ENCODE measurements at places on chromosomes 4 and X.

- DNase-seq = no peak
These were observed 7.6 kb upstream of the SLC2A9 start for GRCh38 chr4:10028910-10029309.

DNA sequence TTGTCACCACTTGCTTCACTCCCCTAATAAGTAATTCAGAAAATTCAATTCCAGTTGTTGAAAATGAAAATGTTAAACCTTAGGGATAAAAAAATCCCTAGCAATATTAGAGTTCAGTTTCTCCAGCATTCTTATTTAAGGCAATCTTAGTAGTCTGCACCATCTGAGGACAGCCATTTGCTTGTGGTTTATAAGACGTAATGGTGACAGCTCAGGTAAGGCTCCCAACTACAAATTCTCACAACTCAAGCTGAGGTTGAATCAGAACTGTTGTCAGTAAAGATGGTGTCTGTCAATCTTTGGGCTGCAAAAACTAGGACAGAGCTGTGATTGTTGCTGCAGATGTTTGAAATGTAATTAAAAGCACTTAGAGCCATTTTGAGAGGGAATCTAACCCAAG lies 16.3 kb upstream of the ADGRA3 start:
- DNase-seq = no peak

- no peak for DNase-seq
These were observed 15.0 kb upstream of the AKAP17A start for GRCh38 chrX:1576201-1576992.

DNA sequence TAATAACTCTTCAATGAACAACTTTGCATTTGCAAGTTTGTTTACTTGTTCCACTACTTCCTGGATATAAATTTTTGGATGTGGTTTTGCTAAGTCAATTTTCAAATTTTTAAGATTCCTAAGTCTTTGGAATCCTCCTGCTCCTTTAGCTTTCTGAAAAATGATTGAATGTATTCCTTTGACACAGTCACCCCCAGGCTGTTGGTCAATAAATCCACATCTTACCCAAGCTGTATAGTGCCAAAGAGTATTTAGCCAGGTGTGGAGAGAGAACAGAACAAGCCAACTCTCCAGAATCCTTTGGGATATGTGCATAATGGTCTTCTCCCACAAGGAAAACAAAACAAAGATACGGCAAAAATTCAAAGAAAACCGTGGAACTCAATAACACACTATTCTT lies 56.9 kb upstream of the INTU start:
- no peak for DNase-seq

- DNase-seq = no peak
These were observed 3.0 kb downstream of the UBE2D3 start for GRCh38 chr4:102824398-102824797.

DNA sequence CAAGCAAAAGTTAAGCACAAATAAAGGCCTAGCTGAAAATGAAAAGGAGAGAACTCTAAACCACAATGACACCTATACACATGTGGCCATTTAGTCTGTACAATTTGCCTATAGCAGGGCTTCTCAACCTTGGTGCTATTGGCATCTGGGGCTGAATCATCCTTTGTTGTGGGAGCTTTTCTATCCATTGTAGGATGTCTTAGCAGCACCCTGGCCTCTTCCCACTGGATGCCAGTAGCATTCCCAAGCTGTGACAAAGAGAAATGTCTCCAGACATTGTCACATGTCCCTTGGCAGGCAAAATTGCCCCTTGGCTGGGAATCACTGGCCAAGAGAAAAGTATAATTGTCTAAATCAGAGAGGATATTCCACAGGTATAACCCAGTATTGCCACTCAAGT lies 13.5 kb upstream of the PRPS2 start:
- no peak for DNase-seq

DNA sequence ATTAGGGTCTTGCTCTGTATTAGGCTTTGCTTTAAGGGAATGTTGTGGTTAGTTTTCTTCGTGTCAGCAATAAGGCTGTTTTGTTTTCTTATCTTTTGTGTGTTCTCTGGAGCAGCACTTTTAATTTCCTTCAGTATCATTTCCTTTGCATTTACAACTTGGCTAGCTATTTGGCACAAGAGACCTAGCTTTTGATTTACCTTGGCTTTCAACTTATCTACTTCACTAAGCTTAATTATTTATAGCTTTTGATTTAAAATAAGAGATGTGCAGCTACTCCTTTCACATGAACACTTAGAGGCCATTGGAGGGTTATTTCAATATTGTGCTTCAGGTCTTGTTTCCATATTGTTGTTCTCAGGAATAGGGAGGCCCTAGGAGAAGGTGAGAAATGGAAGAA lies 68.2 kb downstream of the FAT4 start:
- DNase-seq = no peak

GRCh38 chr4:41575207-41575606 lies 37.2 kb downstream of the LIMCH1 start:
- DNase-seq = no peak

DNA sequence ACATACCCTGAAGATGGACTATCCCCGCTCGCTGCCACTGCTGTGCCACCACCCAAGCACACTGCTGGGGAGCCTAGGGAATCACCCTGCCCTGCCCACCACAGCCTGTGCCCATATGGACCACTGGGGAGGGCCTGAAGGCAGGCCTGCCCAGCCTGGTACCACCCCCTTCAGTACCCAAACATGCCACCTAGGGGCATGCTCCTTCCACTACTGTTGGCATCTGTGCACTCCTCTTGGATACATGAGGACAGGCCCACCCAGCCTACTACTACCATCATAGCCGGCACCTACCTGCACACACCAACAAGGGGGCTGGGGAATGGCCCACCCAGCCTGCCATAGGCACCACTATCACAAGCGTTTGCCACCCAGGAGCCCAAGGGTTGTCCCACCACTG lies 30.1 kb upstream of the PRDX4 start:
- DNase-seq = no peak

DNA sequence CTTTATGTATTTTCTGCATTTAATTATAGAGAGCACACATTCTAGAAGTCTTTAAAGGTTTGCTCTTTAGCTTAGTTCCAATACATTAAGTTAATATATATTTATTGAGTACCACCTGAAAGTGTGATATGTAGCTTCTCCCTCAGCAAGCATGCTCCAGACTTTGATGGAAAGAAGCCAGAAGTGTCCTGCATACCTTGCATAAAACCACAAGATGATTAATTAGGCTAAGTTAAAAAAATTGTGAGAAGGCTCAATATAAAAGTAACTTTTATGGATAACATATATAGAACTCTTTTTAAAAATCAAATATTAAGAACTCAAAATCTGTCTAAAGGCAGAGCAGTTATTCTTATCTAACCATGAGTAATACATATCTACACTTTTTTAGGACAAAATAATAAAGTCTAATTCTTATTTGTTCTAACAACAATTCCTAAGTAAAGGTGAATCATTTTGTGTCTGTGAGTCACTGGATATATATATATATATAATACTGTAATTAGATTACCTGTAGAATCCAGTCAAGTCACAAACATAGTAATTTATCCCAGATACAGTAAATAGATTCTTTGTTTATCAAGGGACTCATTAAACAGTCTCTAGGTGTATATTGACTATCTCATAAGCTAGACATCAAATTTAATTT lies 51.2 kb downstream of the INTS12 start:
- DNase-seq = no peak

- DNase-seq = no peak
These were observed 502.4 kb downstream of the NLGN4X start for GRCh38 chrX:5726224-5726623.

DNA sequence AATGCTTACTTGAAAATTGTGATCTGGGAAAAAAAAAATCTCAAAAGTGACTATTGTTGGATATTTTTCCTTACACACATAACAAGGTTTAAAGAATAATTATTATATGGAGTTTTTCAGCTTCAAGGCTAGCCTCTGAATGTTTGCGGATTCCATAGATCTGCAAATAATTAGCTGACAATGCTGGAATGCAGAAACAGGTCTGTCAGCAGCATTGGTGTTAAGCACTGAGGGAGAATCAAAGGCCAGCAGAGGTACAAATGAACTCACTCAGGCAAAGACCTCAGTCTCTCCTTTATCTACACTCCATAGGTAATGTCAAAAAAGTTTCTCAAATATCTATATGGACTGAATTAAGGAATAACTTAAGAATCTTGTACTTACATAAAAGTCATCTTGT lies 35.1 kb downstream of the SMIM31 start:
- no peak for DNase-seq

DNA sequence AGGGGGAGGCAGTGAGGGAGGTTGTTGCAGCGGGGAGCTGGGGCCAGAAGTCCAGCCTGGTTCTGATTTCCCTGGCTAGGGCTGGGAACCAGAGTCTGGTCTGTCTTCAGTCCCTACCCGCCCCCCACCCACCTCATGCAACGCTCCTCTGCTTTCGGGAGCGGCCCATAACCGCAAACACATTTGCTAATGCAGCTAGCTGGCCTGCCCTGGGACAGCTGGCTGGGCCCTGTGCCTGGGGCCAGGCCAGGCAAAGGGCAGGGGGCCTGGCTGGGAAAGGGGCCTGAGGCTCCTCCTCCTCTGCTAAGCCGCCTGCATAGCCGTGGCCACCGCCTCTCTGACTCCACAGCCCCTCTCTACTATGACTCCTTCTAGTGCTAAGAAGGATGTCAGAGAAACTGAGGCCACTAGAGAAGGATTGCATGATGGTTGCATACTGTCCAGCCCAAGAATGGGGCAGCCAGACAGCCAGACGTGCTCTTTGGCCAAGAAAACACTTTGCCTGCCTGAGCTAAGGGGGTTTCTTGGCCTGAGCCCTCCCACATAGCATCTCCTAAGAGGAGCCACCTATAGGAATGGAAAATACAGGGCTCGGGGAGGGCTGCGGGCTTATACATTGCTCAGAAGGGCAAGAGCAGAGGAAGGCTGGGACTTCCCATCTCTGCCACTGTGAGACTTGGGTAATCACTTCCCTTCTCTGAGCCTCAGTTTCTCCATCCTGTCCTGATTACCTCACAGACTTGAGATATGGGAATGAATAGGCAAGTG lies 76.9 kb downstream of the PJA1 start:
- no peak for DNase-seq

DNA sequence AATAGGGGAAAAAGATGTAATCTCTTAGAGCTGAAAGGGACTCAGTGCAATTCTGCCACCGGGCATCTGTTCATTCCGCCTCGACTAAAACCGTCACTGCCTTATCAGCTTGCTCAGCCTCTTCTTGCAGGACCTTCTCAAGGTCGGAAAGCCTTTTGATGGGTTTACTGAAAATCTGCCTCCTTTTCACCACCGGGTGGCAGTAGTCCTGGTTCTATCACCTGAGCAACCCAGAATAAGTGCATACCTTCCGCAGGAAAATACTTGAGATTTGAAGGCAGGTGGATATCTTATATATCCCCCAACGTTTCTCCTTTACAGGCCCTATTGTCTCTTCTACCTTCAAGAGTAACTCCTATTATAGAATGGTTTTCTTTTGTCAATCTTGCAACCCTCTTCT lies 103.4 kb upstream of the PAK3 start:
- peak; percentile 3 for DNase-seq

- no peak for DNase-seq
These were observed 53.8 kb upstream of the LNX1 start for GRCh38 chr4:53645108-53645507.

GRCh38 chr4:56552273-56552672 lies 46.7 kb downstream of the ARL9 start:
- DNase-seq = no peak

- no peak for DNase-seq
These were observed 38.8 kb upstream of the STIM2 start for GRCh38 chr4:26821677-26822503.

- DNase-seq = no peak
These were observed 22.1 kb downstream of the PKD2 start for GRCh38 chr4:88029556-88029955.

DNA sequence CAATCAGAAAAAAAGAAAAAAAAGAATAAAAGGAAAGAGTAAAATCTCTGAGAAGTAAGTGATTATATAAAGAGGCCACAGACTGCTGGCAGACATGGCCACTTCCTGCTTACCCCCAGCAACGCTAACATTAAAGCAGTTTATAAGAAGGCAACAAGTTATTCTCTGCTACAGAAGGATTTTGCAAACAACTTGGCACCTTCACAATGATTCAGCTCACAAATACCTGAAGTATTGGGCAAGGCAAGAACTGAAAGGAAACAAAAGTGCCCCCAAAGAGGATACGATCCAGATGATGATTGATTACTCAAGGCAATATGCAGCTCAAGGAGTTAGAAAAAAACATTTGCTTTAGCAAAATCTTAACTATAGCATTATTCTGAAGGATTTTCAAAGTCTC lies 718.8 kb downstream of the KLHL13 start:
- no peak for DNase-seq

GRCh38 chr4:80213117-80213815 lies 16.0 kb downstream of the PRDM8 start:
- DNase-seq = no peak

DNA sequence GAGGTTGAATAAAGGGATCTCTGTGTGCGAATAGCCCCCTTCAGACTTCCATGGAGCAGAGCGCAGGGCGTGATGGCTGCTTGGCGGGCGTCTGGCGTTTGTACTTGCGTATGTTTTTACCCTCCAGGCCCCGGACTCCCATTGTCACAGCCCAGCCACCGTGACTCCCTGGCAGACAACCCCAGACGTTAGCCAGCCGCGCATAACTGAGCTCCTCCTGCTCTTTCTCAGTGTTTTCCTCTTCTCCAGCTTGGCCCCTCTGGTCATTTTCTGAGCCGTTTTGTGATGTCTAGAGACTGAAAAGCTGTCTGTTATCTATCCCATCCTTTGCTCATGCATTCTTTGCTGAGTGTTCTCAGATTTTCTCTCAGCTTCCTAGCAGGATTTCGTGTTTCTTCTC lies 54.3 kb downstream of the IGFBP7 start:
- no peak for DNase-seq

GRCh38 chr4:20255251-20255586 lies 3.5 kb downstream of the SLIT2 start:
- DNase-seq = no peak

- DNase-seq = no peak
These were observed 27.8 kb downstream of the ADGRA3 start for GRCh38 chr4:22488106-22488505.

GRCh38 chrX:74890676-74891430 lies 34.4 kb downstream of the NEXMIF start:
- no peak for DNase-seq

- DNase-seq = no peak
These were observed 67.7 kb downstream of the MID1IP1 start for GRCh38 chrX:38868941-38869401.

- DNase-seq = no peak
These were observed 39.6 kb upstream of the DIPK2B start for GRCh38 chrX:45240301-45240700.

GRCh38 chrX:155068165-155068564 lies 2.8 kb downstream of the CMC4 start:
- no peak for DNase-seq

- DNase-seq = no peak
These were observed 2.2 kb upstream of the CLDN2 start for GRCh38 chrX:106917830-106918500.

DNA sequence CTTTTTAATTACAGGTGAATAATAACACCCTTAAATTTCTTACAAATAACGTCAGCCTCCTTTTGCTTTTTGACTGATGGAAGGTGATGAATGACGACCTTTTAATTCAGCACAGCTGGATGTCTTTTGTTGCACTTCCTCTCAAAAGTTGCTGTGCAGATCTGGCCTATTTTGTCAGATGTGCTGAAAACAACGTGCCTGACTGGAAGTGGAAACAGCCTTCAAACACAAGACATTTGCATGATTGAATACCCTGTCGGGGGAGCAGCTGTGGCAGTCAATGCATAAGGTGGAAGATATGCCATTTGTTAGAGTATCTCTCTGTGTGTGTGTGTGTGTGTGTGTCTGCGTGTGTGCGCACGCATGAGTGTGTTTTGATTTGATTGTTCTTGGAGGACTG lies 579.7 kb downstream of the SPRY1 start:
- no peak for DNase-seq

GRCh38 chrX:153903991-153904957 lies at the start of gene AVPR2:
Gene AVPR2, plus strand, starts transcription at chrX:153904673. Its CDS starts 473 bp downstream, at chrX:153905146.
- no peak for DNase-seq
